Osteocyte (in vitro differentiated cells): ENCODE measurements at places on chromosomes 11 and 22. TPM values are rescaled to one million over a fixed set of nuclear protein-coding genes. Genes with fewer than 3 reads are reported as not detected.

- peaks cover 2% of the 10 kb centered on the region for H3K27me3 ChIP-seq
- no peak for DNase-seq
- H3K36me3 ChIP-seq, result no peaks in the 10 kb centered on the region
- no peak overlapping the region for H3K27ac ChIP-seq
- no peak overlapping the region for H3K4me3 ChIP-seq
- peaks cover 9% of the 10 kb centered on the region for H3K4me1 ChIP-seq
Observed at GRCh38 chr11:100576718-100577021, 110.4 kb upstream of the ARHGAP42 start.

DNA sequence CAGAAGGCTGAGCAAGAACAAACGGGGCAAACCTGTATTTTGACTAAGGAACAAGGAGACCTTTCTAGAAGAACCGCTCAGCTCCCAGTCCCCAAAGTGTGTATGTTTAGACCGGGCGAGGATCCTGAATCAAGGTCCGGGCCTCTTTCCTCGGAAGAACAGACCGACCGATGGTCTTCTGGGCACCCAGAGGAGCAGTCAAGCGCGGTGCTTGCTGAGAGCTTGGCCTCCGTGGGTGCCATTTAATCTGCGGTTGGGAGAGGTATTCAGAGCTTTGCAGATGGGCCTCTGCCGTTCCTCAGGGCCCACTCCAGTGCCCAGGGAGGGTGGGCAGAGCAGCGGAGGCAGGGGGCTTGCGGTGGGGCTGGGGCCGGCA, 26.5 kb upstream of the ATXN10 start:
- H3K27me3 ChIP-seq, result peaks cover 9% of the 10 kb centered on the region
- no peak overlapping the region for H3K4me3 ChIP-seq
- no peaks in the 10 kb centered on the region for H3K36me3 ChIP-seq
- H3K27ac ChIP-seq, result no peak overlapping the region
- DNase-seq, result peak; percentile 75

DNA sequence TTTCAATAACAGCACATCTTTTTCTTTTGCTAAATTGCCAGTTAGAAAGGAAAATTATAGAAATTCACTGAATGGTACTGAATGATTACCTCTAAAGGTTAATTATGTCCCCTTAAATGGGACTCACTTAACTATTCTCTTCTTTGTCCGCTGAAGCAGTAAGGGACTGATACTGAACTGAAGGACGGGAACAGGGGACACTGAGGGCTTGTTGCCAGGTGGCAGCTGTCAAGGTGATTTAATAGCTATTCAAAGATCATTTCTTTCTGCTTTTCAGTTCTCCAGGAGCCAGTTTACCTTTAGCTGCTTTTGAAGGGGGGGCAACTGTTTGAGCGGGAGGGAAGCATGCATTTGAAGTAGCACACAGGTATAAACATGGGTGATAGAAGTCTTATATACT, 325.4 kb upstream of the CCDC90B start:
- no peaks in the 10 kb centered on the region for H3K36me3 ChIP-seq
- no peak for DNase-seq
- H3K4me3 ChIP-seq, result no peak overlapping the region
- H3K27me3 ChIP-seq, result peaks cover 9% of the 10 kb centered on the region
- H3K27ac ChIP-seq, result no peak overlapping the region

DNA sequence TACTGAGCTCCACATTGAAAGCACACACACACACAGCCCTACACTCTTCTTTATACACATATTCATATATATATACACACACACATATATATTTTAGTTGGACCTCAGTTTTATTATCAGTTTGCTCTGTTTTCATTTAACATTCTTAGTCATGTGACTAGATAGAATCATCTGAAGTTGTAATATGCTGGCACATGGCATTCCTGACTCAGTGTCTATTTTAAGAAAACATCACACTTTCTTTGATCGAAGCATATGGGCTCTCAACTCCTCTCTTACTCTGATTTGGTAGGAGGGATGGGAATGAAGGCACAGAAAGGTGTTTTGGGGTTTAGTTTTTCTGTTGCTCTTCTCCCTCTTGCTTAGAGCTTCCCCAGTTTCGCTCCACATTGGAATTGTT, 24.8 kb downstream of the AMOTL1 start:
- no peaks in the 10 kb centered on the region for H3K36me3 ChIP-seq
- H3K4me1 ChIP-seq, result peaks cover 72% of the 10 kb centered on the region
- H3K27ac ChIP-seq, result peak overlapping the region; percentile 76
- no peaks in the 10 kb centered on the region for H3K27me3 ChIP-seq
- no peak for DNase-seq

GRCh38 chr22:28829358-28830181, 29.2 kb upstream of the XBP1 start:
- no peak overlapping the region for H3K27ac ChIP-seq
- H3K4me1 ChIP-seq, result peaks cover 4% of the 10 kb centered on the region
- no peak overlapping the region for H3K4me3 ChIP-seq
- no peaks in the 10 kb centered on the region for H3K27me3 ChIP-seq
- DNase-seq, result peak; percentile 85
- H3K36me3 ChIP-seq, result peaks cover 5% of the 10 kb centered on the region

The SERHL2 gene
- total RNA-seq, result 1.3 and 1.4 TPM in 2 replicates

- no peaks in the 10 kb centered on the region for H3K27me3 ChIP-seq
- peaks cover 58% of the 10 kb centered on the region for H3K4me1 ChIP-seq
- DNase-seq, result no peak
- H3K4me3 ChIP-seq, result no peak overlapping the region
Observed at GRCh38 chr11:128420265-128420664, 167.1 kb downstream of the ETS1 start.

The CRACR2B gene
- total RNA-seq, result 3.9 and 4.2 TPM in 2 replicates

DNA sequence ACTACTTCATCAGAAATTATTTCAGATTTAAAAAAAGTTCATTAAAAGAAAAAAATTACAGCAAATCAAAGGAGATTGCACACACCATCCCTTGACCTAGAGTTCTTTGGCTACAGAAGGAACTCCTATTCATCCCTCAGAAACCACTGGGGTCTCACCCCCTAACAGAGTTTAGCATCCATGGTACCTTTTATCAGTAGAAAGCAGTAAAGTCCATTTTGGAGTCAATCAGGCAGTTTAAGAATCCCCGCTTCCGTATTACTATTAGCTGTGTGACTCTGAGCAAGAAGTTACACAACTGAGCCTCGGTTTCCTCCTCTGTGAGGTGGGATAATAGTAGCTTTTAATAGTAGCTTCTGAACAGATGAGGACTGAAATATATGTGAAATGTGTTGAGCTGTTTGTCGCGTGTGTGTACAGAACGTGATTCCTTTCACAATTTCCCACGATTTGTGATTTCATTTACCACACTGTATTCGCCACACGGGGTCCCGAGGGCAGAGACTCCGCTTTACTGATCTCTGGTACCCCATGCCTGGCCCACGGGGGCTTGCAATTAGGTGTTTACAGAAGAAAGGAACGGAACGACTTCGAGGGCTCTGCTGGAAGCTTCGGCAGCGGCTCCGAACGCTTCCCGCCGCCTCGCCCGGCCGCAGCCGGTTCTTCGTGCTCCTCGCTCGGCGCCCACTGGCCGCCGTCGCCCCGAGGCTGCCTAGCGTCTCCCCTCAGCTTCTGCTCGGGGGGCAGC, 72.5 kb upstream of the ZBED5 start:
- H3K27me3 ChIP-seq, result no peaks in the 10 kb centered on the region
- peak overlapping the region; percentile 89 for H3K4me3 ChIP-seq
- peaks cover 45% of the 10 kb centered on the region for H3K4me1 ChIP-seq
- no peak for DNase-seq

The PIH1D2 gene
- 2.0 and 2.3 TPM in 2 replicates for total RNA-seq

The PGA5 gene
- not detected in 2 replicates for total RNA-seq

DNA sequence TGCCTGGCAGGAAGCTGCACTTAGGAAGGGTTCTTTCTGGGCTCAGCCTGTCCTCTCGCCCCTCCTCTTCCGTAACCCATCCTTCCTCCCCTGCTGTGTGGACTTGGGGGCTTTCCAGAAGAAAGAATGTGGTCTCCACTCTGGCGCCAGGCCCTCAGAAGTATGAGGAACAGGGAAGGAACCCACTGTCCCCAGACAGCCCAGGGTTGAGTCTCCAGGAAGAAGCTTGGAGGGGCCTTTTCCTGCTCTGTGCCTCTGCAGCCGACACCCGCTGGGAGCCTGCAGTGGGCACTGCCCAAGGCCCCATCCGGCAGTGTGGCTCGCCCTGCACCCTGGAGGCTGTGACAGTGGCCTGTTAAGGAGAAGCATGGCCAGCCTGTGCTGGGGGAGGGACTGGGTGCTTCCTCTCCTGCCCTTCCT, 112.6 kb downstream of the ST3GAL4 start:
- DNase-seq, result no peak
- H3K4me1 ChIP-seq, result peaks cover 18% of the 10 kb centered on the region
- no peak overlapping the region for H3K4me3 ChIP-seq
- H3K27ac ChIP-seq, result peak overlapping the region; percentile 3

- H3K27me3 ChIP-seq, result no peaks in the 10 kb centered on the region
- H3K4me3 ChIP-seq, result peak overlapping the region; percentile 67
- H3K36me3 ChIP-seq, result peaks cover 10% of the 10 kb centered on the region
- DNase-seq, result no peak
- peaks cover 65% of the 10 kb centered on the region for H3K4me1 ChIP-seq
Observed at GRCh38 chr22:37500745-37501609, 14.8 kb upstream of the MFNG start.

The ELF5 gene
- not detected in 2 replicates for total RNA-seq

DNA sequence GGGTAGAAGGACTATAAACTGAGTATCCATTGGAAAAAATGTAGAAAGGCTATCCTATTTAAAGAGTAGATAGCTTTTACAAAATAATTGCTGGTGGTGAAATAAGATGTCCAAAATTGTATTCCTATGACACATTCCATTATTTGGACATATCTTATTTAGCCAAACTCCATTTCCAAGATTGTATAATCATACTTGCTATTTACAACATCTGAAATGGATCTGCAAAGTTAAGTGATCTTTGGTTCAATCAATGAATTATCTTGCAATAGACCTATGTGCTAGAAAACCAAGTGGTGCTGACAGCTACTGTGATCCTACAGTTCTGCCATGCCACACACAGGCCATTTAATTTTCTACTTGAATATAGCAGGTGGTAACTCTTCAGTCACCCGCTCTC, 11.0 kb upstream of the BLID start:
- DNase-seq, result no peak
- H3K27me3 ChIP-seq, result no peaks in the 10 kb centered on the region
- no peak overlapping the region for H3K4me3 ChIP-seq
- H3K27ac ChIP-seq, result no peak overlapping the region

DNA sequence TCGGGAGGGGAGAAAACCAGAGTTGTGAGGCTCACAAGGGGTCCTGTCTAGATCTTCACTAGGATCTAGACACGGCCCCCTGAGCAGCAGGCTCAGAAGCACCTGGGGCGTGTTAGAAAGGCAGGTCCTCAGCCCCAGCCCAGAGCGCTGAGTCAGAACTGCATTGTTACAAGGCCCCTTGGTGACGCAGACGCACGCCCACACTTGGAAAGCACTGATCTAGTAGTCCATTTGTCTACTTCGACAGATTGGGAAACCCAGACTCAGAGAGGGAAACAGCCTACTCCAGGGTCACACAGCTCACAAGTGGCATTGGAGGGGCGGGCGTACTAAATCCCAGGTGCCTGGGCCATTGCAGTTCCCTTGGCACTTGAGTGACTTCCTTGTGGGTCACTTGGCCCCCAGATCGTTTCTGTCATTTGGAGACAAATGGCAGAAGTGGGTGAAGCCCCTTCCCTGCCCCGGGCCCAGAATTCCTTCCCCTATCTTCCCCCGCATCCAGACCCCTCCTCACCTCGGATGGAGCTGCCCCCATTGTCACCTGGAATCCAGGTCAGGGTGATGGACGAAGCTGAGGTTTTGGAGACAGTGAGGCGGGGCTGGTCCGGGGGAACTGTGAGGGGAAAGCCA, 110.8 kb downstream of the CEP164 start:
- no peak for DNase-seq
- H3K27ac ChIP-seq, result no peak overlapping the region

The MRPL21 gene
- total RNA-seq, result 43.8 and 50.3 TPM in 2 replicates

DNA sequence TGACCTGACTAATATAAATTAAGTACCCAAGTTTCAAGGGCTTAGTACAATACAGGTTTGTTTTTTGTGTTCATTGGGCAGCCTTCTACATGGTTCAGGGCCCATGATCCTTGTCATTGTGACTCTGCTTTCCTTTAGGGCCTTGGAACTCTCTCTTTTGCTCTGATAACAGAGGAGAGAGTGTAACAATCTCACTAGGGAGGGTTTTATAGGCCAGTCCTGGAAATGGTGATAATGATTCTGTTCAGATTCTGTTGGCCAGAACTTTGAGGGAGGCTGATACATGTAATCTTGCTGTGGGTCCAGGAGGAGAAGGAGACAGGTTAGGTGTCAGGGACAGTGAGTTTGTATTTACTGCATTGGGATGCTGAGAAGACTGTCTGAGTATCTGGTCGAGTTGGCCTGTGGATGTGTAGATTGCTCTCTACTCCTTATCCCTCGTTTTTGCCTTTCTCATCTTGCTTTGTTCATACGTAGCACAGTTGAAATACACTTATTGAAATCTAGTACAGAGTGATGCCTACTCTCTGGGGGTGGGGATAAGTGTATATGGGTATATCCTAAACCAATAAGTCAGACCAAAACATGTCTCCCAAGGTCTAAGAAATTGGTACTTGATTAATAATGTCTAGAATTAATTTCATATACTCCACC, 37.5 kb upstream of the HEPHL1 start:
- H3K27ac ChIP-seq, result no peak overlapping the region
- H3K4me1 ChIP-seq, result no peaks in the 10 kb centered on the region
- no peaks in the 10 kb centered on the region for H3K36me3 ChIP-seq
- H3K4me3 ChIP-seq, result no peak overlapping the region
- DNase-seq, result no peak
- H3K27me3 ChIP-seq, result peaks cover 26% of the 10 kb centered on the region

The TEAD1 gene
- 152 and 154 TPM in 2 replicates for total RNA-seq

GRCh38 chr11:69876013-69876412, 56.8 kb upstream of the FGF3 start:
- H3K27ac ChIP-seq, result no peak overlapping the region
- H3K36me3 ChIP-seq, result no peaks in the 10 kb centered on the region
- peaks cover 17% of the 10 kb centered on the region for H3K27me3 ChIP-seq
- DNase-seq, result peak; percentile 66
- H3K4me1 ChIP-seq, result no peaks in the 10 kb centered on the region
- no peak overlapping the region for H3K4me3 ChIP-seq

The H19 gene
- total RNA-seq, result 1,569 and 1,806 TPM in 2 replicates

GRCh38 chr11:109978895-109979294, 114.3 kb upstream of the ZC3H12C start:
- H3K4me3 ChIP-seq, result no peak overlapping the region
- peaks cover 7% of the 10 kb centered on the region for H3K4me1 ChIP-seq

- peak overlapping the region; percentile 52 for H3K27ac ChIP-seq
- no peaks in the 10 kb centered on the region for H3K27me3 ChIP-seq
- peaks cover 87% of the 10 kb centered on the region for H3K4me1 ChIP-seq
- DNase-seq, result no peak
Observed at GRCh38 chr11:76788661-76789442, 5.7 kb downstream of the TSKU start.

- no peaks in the 10 kb centered on the region for H3K27me3 ChIP-seq
- DNase-seq, result no peak
- no peaks in the 10 kb centered on the region for H3K36me3 ChIP-seq
- H3K4me3 ChIP-seq, result no peak overlapping the region
- no peak overlapping the region for H3K27ac ChIP-seq
Observed at GRCh38 chr11:70725278-70725677, 326.9 kb downstream of the CTTN start.
